ENCODE measurements at places on chromosomes 13 and 19. TPM values are rescaled to one million over a fixed set of nuclear protein-coding genes. Genes with fewer than 3 reads are reported as not detected.
A peak's percentile ranks its signal among the peaks of the same experiment; 100 is the strongest.

GRCh38 chr13:78022164-78022877, 103.7 kb upstream of the EDNRB start:
- DNase-seq: peak; percentile 68

ATP4B gene
- not detected for total RNA-seq

KLK11 gene
- not detected for total RNA-seq

DNA sequence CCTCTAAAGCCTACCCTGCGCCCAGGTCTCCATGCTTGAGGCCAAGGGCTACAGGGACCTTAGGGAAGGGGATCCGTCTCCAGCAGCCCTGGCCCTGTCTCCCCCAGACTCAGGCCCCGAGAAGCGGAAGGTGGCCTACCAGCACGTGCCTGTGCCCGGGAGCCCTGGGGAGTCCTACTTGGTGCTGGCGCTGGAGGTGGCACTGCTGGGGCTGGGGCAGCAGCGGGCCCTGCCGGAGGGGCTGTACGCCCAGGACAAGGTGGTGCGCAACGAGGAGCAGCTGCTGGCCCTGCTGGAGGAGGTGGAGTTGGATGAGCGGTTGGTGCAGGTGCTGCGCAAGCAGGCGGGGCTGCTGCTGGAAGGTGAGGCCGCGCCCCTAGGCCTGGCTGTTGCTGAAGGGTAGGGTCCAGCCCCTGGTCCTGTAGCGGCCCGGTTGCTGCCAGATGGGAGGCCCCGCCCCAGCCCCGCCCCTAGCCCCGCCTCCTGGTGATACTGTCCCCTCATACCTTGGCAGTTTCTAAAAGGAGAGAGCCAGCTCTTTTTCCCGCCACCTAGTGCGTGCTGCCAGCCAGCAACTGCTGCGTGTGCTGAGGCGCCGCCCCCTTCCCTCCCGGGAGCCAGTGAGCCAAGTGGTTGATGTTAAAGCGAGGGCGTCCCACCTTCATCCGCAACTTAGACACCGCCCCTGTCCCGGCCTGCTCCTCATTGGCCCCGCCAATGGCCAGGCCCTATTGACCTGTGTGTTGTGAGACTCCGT, 22.6 kb downstream of the ZSWIM4 start:
- DNase-seq: no peak

DNA sequence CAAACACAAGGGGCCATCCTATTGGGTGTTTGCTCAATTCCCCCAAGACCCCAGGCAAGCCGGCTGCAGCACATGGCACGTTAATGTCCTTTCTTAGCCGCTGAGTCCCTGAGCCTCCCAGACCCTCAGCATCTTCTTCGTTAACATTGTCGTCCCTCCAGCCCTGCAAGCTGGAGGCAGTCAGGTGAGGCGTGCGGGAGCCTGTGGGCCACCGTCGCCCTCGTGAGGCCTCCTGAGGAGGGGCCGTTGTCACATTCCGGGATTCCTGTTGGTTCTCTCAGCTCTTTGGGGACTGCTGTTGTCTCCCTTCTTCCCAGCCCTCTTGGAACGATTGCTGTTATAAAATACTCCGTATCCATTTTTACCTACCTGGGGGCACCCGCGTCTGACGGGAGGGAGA, 140.6 kb downstream of the KDM4B start:
- no peak for DNase-seq

- DNase-seq: no peak
These were observed 420.2 kb downstream of the KCTD12 start for GRCh38 chr13:76466043-76466442.

DNA sequence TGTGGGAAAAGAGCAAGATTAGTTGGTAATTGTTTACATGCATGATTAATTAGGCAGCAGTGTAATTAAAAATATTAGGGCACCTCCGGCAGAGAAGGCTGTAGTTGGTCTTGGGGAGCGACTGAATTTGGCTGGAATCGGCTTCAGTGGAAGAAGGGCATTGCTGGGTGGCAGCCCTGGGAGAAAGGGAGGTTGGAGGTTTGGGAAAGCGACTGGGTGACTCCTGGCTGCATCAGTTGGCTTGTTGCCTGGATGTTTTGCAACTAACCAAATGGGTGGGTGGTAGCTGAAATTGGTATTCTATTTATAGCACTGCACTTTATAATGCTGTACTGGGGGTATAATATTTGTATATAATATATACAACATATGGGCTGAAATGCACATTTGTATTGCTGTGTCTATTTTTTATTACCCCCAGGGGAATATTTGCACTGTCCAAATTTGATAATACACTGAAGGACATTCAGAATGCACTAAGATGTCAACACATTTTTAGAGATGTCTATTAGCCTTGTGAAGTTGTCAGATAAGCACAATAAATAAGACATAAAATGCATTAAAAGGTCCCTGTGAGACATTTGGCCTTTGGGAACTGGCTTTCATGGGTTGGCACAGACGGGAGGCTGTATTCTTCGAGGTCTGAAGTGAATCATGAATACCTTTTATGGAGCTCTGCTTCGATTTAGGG, 1.7 kb downstream of the B3GLCT start:
- DNase-seq: peak; percentile 50

DNA sequence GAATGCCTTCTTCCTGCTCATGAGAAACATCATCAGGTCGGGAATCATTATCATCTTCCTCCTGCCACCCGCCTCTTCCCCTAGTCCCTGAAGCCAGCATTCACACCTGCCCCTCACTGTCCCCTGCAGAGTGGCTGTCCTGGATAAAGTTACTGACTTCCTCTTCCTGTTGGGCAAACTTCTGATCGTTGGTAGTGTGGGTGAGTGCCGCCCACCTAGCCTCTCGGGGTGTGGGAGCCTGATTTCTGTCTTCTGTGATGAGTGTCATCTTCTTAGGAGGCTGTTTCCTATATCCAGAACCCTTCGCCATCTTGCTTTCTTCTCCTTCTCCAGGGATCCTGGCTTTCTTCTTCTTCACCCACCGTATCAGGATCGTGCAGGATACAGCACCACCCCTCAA, 12.5 kb downstream of the SLC44A2 start:
- DNase-seq: no peak

ZNF574 gene
- total RNA-seq: 7.7 TPM

PSG6 gene
- 0.17 TPM for total RNA-seq

DNA sequence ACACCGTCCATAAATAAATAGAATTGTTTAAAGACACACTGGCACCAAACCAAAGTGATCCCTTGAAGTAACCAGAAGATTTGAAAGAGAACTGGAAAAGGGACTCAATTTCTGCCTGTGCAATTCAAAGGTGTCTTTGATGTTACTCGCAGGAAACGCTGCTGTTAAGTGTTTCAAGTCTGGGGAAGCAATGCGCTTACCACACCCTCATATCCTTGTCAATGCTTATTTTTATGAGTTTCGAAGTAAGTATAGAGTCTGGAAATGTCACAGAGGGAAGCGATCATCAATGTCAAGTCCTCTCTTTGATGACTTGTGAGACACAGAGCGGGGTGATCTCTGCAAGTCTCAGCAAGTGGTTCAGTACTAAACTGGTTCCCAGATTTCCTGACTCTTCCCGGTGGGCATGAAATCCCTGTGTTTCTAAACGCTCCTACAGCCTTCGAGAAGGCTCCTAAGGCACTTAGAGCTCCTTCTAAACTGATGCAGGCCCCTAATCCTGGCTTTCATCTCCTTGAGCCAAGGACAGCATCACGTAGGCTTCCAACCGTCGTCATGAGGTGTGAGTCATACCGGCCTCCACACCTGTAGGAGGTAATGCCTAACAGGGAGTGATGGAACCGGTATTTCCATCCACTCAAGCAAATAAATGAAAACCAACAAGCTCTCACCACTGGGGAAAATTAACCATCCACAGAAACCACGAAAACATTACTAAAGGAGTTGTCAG, 22.8 kb downstream of the SYDE1 start:
- no peak for DNase-seq

DNA sequence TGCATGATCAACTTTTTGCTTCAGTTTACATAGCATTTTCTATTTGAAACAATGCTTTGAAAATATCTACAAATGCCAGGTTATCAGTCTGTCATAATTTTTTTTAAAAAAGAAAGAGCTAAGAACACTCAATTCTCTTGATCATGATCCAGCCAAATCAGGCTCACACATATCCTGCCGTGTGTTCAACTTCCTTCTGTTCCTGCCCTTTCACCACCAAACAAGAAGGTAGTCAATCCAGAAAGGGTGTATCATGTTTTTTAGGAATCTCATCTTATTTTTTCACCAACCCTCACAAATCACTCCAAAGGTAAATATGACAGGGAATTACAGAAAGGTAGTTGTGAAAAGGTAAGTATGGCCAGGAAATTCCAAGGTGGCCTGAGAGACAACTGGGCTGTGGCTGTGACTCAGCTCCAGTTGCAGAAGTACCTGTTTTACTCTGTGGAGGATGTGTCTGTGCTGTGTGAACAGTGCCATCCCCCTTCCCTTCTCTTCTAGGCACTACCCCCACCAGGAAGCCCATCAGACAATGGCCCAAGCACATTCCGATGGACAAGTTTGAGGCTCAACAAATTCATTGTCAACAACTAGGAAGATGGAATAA, 138.8 kb upstream of the GJB6 start:
- DNase-seq: no peak

GRCh38 chr13:47976325-47976724, 24.7 kb downstream of the SUCLA2 start:
- DNase-seq: peak; percentile 42

SLC39A3 gene
- 27.7 TPM for total RNA-seq

KIRREL2 gene
- under 0.01 TPM for total RNA-seq

GRCh38 chr13:95122063-95122462, 179.2 kb downstream of the ABCC4 start:
- peak; percentile 26 for DNase-seq

URAD gene
- not detected for total RNA-seq

SELENOV gene
- not detected for total RNA-seq

DNA sequence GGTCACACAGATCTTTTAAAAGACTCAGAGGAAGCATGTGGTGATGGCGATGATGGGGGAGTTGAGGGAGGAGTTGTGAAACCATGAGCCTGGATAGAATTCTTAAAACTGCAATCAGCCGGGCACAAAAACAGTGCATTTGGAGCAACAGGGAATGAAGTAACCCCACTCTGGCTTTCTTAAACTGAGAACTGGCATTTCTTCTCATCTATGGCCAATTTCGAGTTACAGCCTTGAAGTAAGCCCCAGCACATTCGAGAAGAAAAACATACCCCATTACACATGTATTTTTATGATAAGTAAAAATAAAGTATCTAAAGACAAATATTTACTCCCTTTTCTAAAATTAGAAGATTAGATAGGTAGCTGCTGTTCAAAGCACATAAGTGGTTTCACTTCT, 70.1 kb downstream of the DCLK1 start:
- DNase-seq: no peak

DNA sequence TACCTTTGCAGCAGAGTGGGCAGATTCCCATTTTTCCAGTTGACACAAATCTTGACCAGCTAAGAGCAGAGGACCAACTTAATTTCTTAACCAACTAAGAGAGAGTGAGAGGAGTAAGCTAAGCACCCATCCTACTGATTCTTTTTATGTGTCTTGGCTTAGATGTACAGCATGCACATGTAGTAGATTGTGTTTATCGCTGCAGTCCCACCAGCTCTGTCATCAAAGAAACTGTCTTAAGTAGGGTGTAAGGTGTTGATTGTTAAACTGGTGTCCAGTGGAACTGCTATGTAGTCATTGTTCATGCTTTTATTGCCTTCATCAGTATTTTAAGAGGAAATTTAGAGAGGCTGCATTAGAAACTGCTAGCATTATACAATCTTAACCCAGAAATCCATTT, 9.0 kb upstream of the UFM1 start:
- no peak for DNase-seq

IL12RB1 gene
- under 0.01 TPM for total RNA-seq

GRCh38 chr13:111489301-111489700, 168.9 kb downstream of the TEX29 start:
- no peak for DNase-seq

DNA sequence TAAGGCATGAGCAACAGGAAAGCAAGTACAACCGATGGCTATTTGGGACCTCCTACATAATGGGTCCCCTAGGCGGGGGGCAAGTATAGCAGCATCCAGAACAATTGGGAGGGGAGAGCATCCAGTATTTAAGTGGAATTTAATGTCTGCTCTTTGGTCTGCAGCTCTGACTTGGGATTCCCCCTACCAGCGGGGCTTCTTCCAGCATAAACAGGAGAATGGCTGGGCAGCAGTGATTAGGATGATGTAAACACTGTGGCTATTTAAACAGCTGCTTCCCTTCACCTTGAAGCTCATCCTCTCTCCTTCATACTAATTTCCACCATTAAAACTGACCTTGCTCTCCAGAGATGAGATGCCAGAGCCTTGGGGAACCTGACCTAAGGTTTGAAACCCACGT, 73.9 kb upstream of the OXGR1 start:
- no peak for DNase-seq

DNA sequence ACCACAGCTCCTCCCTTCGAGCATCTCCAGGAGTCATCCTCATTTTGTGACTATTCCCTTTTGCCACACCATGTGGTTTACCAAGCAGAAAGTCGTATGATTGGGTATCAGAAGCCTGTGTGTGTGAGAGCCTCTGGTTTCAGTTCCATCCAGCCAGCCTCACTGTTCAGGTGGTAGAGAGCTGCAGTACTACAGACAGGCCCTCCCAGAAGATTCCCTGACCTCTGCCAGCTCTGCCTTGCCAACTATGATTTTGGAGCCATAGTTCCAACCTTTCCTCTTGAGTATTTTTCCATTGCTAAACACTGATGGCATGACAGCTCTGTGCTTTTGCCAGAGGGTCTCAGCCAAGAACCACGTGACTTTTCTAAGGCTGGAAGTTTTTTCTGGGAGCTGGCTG, 82.5 kb downstream of the DHRS12 start:
- no peak for DNase-seq

GRCh38 chr19:10514211-10515145, 2.8 kb downstream of the S1PR5 start:
- DNase-seq: no peak

- DNase-seq: no peak
These were observed 44.9 kb downstream of the TEX29 start for GRCh38 chr13:111365149-111366005.

- DNase-seq: peak; percentile 29
These were observed 7.8 kb upstream of the C19orf84 start for GRCh38 chr19:51398096-51398704.

DNA sequence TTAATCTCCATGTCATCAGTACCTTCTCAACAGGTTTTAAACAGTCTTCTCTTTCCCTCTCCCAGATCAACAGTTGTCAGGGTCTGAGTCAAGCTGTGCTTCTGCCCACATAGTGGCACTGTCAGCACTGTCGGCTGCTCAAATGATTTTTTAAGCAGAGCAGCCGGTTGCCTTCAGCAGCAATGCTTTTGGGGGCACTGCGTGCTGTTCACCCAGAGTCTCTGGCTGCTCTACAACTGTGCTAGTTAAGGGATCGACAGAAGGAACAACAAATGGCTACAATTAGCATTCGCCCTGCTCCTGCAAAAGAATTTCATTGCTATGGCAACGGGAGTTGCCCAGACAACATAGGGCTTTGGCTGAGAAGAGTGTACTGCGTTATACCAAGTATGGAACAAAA, 412.9 kb downstream of the DIAPH3 start:
- peak; percentile 76 for DNase-seq
